Gastrocnemius medialis (tissue), 4 donors: ENCODE measurements at places on chromosomes 13 and 19. TPM values are rescaled to one million over a fixed set of nuclear protein-coding genes. Genes with fewer than 3 reads are reported as not detected.
A peak's percentile ranks its signal among the peaks of the same experiment; 100 is the strongest.

The MCOLN1 gene
- total RNA-seq: 9.2 TPM

The RDH8 gene
- total RNA-seq: not detected

The ZBTB32 gene
- not detected for total RNA-seq

The AXL gene
- 49.2 TPM for total RNA-seq

The NDUFS7 gene
- 259 TPM for total RNA-seq

The MUC16 gene
- not detected for total RNA-seq

The CD70 gene
- not detected for total RNA-seq

DNA sequence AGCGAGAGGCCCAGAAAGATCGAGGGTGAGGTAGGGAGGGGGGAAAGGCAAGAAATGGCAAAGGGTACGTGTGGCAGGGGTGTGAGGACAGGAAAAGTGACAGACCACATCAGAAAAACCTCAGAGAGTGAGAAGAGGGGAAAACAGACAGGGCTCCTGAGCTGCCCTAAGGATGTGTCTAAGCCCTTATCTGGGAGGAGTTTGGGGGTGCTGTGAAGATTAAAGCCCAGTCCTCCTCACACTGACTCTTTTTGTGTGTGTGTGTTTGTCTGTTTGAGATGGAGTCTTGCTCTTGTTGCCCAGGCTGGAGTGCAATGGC is 703 bp upstream of the PTH2 start:
- no peak for DNase-seq

DNA sequence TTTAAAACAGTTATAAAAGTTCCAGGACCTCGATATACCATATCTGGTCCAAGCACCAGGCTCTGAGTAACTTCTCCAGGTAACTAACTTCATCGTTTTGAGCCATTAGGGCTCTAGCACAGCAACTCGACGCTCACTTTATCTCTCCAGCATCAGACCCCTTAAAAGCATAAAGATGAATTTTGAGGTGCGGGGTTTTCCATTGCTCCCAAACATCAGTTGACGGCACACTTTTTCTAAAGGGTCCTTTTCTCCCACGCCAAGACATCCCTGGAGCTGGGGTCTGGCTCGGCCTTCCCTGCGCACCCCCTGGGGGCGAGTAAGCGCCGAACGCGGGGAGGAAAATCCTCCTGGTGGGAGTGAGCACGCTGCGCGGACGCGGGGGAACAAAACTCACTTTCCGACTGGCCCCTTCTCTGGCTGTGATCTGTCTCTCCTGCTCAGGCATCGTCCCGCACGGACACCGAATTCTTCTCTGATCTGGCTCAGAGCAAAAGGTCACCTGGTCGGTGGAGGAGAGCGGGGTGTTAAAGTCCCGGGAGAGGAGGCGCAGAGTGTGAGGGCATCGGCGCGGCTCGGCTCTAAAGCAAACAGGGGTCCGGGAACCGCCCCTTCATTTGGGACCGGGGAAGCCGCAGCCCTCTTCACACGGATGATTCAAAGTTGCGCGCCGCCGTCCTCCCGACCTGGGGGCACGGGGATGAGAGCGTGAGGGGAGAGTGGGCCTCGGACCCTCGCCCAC is at the start of gene ATP7B:
ATP7B (minus strand) TSS at position 561 of the 742 bp plus-strand sequence; CDS start at position 448, 113 bp downstream.
- no peak for DNase-seq

GRCh38 chr13:94209117-94209516 is 270.4 kb downstream of the DCT start:
- no peak for DNase-seq

- DNase-seq: no peak
Measured at GRCh38 chr13:31824705-31825517, 85.6 kb downstream of the RXFP2 start.

- DNase-seq: peak; percentile 86
Measured at GRCh38 chr19:49073514-49074378, 1.2 kb upstream of the KCNA7 start.

DNA sequence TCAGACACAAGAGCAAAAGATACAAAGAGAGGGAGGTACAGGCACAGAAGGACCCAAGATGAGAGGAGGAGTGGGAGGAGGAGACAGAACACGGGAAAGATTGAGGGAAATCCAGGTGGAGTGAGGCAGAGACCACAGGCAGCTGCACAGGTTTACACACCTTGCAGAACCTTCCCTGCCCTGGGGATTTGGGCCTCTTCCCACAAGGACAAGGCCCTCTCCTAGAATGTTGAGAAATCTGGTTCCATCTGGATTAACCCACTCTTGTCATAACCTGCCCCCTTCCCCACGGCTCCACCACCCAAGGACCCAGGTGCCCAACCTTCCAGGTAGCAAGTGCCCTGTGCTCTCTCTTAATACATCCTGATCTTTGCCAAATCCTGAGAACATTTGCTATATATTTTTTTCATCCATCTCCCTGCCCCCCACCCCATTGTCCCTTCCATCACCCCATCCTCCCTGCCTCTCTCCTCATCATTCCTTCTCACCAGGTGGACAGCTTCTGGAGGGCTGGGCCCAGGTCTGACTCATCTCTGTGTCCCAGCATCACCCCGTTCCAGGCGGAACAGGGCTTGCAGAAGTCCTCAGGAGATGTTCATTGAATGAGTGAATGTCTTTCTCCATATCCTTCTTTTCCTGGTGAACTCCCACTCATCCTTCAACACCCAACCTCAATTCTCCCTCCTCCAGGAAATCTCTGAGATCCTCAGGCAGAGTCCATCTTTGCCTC is 8.8 kb upstream of the KLK8 start:
- DNase-seq: no peak

DNA sequence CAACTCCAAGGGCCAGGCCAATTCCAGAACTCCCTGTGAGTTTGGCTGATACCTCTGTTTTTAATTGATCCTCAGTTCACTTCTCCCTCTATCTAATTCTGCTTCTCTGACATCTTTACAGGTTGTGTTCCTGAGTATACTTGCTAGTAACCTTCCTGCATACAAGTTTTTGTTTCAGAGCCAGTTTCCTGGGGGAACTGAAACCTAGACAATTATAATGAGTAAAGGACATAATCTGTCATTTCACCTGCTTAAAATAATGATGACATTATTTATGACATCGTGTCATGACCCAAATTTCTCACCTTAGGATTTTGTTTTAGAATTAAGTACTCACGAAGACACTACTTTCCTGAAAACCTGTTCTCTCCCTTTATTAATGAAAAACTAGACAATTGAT is 12.5 kb upstream of the MYCBP2 start:
- DNase-seq: no peak

GRCh38 chr19:14475251-14476073 is at the start of gene PTGER1:
Gene PTGER1 (minus strand): TSS chr19:14475354. CDS start chr19:14474320, 1,034 bp downstream.
- DNase-seq: no peak

- DNase-seq: no peak
Measured at GRCh38 chr13:76245211-76245610, 609.1 kb downstream of the LMO7 start.

GRCh38 chr19:16116067-16116466 is 4.4 kb downstream of the RAB8A start:
- no peak for DNase-seq

DNA sequence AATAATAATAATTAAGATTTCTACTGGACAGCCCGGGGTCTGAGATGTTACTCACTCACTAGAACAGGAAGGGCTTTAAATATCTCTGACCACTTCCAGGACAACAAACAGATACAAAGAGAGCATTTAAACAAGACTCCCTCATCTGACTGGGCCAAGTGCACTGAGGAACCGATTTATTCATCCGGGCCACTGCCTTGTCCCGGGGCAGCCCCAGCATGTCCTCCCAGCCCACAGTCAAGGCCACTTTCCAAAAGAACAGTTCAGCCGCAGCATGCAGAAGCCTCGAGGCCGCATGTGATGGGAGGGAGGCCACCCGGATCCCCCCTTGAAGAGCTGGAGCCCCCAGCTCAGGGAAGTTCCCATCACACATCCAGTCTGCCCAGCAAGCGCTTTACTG is 30.5 kb downstream of the MLLT1 start:
- DNase-seq: no peak

GRCh38 chr19:48933382-48933932 is at the start of gene DHDH:
Gene DHDH (plus strand): TSS chr19:48933699. CDS start chr19:48933722, 23 bp downstream.
- DNase-seq: peak; percentile 43

DNA sequence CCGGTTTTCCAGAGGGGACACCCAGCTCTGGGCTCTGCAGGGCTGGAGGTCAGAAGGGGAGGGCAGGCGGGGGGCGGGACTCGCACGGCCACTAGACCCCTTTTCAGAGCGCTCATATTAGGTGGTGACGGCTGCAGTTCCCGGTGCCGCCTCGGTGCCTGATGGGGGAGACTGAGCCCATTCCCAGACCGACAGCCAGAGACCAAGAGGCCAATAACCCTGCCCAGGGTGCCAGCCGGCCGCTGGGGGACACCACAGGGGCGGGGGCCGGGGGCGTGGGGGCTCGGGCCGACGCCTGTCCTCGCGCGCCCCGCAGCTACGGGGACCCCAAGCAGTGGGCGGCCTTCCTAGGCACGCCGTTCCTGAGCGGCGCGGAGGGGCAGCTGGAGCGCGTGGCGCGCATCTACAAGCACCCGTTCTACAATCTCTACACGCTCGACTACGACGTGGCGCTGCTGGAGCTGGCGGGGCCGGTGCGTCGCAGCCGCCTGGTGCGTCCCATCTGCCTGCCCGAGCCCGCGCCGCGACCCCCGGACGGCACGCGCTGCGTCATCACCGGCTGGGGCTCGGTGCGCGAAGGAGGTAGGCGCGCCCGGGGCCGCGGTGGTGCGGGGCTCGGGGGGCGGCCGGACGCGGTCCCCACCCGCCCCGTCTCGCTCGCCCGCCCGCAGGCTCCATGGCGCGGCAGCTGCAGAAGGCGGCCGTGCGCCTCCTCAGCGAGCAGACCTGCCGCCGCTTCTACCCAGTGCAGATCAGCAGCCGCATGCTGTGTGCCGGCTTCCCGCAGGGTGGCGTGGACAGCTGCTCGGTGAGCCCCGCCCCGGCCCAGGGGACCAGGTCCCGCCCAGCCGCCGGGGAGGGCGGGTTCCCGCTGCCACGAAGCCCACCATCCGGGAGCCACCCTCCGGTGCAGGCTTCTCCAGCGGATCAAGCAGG is 2.4 kb downstream of the TIMM13 start:
- peak; percentile 59 for DNase-seq

DNA sequence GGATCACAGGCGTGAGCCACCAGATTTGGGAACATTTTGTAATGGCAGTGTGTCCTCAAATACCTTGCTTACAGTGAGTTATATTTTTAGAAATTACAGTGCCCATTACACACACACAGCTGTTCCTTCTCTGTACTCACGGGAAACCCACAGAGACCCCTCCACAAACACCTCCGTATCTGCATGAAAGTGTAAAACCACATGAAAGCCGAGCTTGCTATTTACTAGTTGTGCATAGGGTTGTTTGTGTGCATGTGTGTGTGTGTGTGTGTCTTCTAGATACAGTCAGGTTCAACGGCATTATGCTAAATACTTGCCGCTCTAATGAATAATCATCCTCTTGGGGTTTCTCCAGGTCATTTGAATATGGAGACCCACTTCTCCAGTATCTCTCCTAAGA is 22.3 kb upstream of the LILRA2 start:
- DNase-seq: no peak

DNA sequence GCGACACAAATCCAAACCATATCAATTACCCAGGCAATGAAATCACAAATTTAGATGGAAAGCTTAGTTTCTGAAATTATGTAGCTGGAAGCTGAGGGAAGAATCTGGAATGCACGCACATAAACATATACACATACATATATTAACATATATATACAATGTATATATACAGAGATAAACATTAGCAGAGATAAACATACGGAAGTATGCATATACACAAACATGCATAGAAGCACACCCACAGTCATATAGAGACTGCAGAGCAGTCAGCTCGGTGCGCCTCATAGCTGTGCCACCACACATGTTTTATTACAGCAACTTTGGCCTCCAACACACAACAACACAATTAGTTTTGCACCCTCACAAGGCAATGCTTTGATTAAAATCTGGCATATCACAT is 288.1 kb downstream of the TEX29 start:
- no peak for DNase-seq

GRCh38 chr13:44157606-44158005 is 216.0 kb upstream of the SERP2 start:
- DNase-seq: peak; percentile 72

GRCh38 chr19:5172859-5173630 is 167.6 kb downstream of the PTPRS start:
- no peak for DNase-seq

DNA sequence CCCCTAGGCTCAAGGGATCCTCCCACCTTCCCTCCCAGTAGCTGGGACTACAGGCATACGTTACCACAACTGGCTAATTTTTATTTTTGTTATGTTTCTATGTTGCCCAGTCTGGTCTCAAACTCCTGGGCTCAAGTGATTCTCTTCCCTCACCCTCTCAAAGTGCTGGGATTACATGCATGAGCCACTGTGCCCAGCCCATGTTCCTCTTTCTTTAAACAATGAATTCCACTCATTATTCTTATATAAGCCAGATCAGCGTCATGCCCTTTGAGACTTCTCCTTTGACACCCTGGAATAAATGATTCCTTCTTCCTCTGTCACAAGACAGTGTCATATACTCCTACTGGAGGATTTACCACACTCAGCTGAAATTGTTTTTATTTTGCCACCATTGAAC is 519.9 kb upstream of the SPRY2 start:
- DNase-seq: no peak

DNA sequence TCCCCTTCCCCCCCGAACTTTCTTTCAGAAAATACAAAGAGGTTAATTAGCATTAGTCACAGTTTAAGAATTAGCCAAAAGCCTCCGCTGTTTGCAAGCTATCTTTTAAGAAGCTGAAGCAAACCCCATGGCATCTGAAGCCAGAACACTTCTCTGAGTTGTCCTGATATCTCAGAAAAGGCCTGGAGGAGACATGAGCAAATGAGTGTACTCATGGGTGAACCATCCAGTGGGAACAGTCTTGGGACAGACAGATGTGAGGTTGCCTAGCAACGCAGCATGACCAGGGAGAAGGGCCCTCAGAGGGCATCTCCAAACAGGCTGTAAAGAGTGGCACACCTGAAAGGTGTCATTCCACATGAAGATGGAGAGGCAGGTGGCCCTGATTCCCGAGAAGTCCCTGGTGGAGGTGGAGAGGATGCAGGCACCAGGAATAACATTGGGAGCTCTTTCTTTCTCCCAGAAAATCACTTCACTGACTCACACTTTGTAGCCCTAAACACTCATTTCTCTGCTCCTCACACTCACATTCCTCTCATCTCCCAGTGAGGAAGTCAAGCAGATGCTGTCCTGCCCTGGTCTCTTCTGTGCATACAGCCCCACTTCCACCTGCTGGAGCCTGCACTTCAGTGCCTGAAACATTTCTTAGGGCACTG is 87.0 kb upstream of the TSHZ3 start:
- no peak for DNase-seq

GRCh38 chr13:113078902-113079780 is 26.4 kb upstream of the F7 start:
- DNase-seq: no peak

DNA sequence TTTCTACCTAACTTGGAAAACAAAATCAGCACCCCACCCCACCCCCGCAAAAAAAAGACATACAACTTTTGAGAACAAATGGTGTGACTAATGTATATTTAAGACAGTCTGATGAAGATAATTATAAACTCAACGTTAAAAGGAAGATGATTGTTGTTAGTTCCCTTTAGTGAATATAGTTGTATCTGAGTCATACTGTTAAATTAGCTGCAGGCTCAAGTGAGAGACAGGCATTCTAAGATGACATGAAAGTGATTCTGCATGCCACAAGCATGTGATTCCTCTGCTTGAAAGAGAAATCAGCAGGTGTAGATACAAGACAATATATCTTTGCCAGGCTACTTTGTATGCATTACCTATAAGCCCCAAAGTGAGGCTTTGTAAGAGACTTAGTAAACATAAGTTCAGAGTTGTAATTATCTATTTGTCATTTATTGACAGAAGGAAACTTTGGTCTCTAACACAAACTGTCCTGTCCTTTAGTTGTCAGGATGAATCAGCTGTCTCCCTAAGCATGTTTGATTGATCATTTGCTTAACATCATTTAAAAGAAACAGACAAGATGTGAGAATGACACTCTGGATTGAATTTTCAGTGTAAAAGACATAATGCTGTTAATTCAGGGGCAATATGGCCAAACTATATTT is 319.4 kb upstream of the HTR2A start:
- no peak for DNase-seq
